ENCODE measurements at places on chromosomes 1 and 21.

DNA sequence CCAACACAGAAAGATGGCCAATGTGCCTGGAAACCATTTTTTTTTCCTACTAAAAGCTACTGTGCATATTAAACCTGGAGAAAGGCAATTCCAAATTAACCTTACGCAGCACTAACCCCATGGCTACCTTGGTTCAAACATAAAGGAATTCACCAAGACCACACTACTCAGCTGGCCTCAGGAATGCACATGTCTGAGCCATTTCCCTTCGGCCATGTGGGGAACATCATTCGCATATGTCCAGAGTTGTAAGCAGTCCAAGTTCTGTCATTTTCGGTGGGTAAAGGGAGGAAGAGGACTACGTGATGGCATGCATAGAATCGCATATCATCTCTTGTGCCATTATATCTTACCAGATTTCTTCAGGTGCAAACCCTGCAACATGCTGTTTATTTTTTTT, 175.4 kb downstream of the NTMT2 start:
- DNase-seq, result no peak

- no peak for DNase-seq
These were observed 4.4 kb upstream of the IFI6 start for GRCh38 chr1:27676410-27676809.

- DNase-seq, result no peak
These were observed 321.3 kb upstream of the VAMP3 start for GRCh38 chr1:7449750-7450149.

- no peak for DNase-seq
These were observed 53.9 kb downstream of the SYDE2 start for GRCh38 chr1:85146972-85147359.

DNA sequence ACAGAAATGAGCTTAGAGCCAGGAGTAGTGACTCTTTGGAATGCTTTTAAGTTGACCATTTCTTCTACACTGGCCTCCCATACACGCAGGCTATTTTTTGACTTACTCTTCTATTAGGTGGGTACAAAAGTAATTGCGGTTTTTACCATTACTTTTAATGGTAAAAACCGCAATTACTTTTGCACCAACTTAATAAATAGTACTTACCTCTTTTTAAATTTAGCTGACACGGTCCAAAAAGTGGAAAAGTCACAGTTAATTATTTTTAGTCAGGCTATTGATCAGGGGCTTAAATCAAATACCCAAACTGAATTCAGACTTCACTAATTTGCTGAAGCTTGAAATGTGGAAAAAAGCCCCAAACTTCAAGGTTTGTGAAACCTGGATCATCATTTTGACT, 138.7 kb downstream of the GRIK1 start:
- DNase-seq, result no peak

DNA sequence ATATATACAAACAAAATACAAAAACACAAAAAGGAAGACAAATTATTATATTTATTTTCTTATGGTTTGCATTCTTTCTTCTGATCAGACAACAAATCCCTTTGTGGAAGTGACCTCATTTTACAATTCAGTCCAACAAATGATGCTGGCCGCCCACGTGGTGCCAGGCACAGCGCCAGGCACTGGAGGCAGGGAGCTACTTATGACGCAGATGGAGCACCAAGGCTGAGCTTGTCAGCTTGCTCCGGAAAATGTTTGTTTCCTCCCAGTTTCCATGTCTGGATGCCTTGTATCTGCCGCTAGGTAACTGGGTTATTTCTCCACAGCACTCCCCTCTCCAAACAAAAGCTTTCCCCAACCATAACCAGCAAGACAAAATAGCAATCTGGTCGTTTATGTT, 30.7 kb upstream of the CD34 start:
- no peak for DNase-seq

- peak; percentile 29 for DNase-seq
These were observed at the start of gene NTRK1 for GRCh38 chr1:156860628-156861423. Gene NTRK1 (plus strand): TSS chr1:156860865. CDS start chr1:156860935, 70 bp downstream.

GRCh38 chr1:70041317-70042045, 163.9 kb downstream of the LRRC40 start:
- no peak for DNase-seq

DNA sequence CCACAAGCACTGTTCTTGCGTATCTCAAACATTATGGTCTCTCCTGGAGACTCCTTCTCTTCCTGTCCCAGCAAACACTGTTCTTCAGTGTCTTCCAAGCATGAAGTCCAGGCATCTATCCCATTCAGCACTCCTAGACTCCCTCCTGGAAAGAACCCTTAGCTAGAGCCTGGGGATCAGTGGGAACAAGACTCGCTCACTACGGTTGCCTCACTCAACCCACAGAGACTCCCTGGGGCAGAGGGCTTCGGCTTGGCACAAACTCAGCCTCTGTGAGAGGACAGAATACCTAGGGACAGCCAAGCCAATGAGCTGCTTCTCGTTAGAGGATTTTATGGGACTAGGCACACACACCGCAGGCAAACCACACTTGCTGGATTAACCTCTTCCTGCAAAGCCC, 86.5 kb upstream of the IPO9 start:
- no peak for DNase-seq

DNA sequence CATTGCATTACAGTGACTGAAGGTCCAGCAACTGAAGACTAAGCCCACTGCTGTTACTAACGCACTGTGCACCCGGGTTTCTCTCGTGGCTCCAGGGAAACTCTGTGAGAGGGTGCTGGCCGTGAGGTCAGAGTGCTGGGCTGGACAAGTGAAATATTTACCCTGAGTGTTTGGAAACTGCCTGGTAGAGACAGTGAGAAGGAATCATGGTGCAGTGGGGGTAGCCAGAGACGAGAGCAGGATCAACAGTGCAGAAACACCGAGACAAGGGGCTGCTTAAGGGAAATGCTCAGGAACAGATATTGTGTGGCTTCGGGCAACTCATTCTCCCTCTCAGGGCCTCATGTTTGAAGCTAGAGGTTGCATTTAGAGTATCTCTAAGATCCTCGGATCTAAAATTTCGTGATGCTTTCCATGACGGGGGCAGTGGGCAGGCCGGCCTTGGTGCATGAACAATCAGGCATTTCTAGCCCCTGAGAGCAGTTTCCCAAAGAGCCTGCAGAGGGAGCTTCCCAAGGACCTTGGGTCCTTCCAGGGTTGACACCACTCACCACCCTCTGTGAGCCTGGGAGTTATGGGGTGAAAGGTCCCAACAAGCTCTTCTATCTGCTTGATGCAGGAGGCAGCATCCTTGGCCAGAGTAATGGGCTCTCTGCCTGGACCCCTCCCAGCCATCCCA, 9.7 kb downstream of the CD2 start:
- DNase-seq, result no peak

GRCh38 chr1:162008799-162009198, 14.9 kb downstream of the OLFML2B start:
- DNase-seq, result no peak

DNA sequence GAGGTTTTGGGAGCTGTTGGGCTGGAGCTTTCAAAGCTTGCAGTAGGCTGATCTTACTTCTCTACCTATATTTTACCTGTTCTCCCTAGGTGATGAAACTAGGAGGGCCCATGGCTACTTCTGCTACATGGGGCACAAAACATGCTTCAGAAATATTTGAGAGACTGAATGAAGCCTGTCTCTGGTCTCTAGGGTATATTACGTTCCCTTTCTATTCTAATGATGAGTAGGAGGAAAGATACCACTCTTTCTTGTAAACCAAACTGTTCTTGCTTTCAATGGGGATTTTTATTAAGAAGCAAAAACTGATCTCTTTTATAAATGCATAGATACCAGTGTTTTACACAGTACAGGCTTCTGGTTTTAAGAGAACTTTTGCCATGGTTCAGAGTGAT, 103.1 kb downstream of the GALNT2 start:
- no peak for DNase-seq

DNA sequence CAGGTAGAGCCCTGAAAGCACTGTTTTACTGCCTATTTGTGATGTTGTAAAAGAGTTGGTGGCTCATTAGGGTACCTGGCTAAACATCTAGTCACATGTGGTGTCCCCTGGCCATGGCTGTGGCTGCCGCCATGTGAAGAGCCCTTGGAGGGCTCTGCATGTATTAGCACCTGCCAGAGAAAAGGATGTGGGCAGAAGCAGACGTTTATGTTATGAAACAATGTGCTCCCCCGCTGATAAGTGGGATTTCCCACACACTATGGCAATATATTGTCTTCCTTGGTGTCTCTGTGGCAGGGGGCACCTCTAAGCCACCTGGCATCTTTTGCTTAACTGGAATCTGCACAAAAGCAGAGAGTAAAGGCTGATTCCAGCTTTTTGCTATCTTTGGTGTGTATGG, 9.6 kb downstream of the TENT5C start:
- DNase-seq, result no peak

DNA sequence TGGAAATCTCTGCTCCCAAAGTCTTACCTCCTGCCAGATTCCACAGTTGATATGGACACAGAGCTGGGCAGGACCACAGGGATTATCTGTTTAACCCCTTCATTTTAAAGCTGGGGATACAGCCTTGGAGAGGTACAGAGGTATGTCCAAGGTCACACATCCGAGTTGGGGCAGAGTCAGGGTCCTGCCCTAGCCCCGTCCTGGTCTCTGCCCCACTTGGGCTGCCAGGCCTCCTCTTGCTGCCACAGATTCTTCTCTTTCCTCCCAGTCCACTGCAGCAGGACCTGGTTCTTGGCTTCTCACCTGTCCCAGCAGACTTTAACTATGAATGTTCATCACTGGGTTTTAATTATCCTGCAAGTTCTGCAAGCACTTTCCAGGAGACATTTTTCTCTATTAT, 258.3 kb downstream of the MATN1 start:
- no peak for DNase-seq

- DNase-seq, result no peak
These were observed 70.9 kb upstream of the COL6A1 start for GRCh38 chr21:45910548-45911221.

DNA sequence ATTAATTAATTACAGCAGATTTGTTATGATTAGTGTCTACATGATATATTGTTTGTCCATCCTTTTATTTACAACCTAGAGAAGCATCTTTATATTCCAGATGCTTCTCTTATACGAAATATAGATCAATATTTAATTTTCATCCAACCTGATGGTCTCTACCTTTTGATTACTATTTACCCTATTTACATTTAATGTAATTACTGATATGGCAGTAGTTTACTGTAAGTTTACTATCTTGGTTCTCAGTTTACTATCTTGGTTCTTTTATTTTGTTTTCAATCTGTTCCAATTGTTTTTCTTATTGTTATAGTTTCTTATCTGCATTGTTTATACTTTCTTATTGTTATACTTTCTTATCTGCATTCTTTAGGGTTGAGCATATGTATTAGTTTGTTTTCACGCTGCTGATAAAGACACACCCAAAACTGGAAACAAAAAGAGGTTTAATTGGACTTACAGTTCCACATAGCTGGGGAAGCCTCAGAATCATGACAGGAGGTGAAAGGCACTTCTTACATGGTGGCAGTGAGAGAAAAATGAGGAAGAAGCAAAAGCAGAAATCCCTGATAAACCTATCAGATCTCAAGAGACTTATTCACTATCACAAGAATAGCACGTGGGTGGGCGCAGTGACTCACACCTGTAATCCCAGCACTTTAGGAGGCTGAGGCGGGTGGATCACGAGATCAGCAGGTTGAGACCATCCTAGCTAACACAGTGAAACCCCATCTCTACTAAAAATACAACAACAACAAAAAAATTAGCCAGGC, 28.9 kb downstream of the FAF1 start:
- DNase-seq, result no peak

- DNase-seq, result no peak
These were observed 37.0 kb upstream of the ITPKB start for GRCh38 chr1:226776066-226776465.

DNA sequence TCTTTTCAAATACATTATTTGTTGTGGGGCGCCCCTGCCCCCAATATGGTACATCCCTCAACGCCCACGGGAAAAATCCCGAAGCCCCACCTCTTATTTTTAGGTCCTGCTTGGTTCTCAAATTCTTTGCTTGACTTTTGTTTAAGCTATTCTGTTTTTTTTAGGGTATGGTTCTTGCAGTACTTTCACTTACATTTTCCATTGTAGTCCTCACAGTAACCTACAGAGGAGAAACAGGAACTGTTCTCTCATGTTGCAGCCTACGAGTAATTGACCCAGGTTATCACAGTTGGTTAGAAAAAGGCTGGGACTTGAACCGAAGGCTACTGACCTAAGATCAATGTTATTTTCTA, 697 bp upstream of the C21orf91 start:
- DNase-seq, result peak; percentile 54

GRCh38 chr1:209162651-209163050, 420.9 kb upstream of the CAMK1G start:
- DNase-seq, result no peak

DNA sequence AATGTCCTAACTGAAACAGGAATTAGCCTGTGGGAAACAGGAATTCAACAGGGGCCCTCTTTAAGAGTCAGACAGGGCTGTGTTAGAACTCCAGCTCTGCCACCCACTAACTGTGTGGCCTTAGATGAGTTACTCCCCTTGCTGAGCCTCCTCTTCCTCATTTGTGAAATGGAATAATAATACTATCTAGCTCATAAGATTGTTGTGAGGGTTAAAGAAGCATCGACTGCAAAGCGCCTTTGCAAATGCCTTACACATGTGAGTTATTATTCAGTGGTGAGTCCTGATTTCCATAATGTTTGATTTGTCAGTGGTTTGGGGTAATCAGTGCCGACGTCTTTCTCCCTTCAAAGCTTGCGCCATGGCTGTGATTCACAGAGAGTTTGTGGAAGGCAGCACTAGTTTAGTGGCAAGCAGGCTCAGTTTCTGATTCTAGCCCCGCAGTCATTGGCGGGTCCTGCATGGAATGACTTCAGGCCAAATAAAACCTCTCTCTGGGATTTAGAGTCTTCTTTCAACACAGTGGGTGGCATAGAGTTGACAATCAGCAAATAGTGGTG, 388.5 kb downstream of the PLPP3 start:
- no peak for DNase-seq

GRCh38 chr1:165629848-165630628, 996 bp upstream of the MGST3 start:
- no peak for DNase-seq
